Natural killer cell (primary cell): ENCODE measurements at places on chromosomes 2 and 18. TPM values are rescaled to one million over a fixed set of nuclear protein-coding genes. Genes with fewer than 3 reads are reported as not detected.

The ACTR1B gene
- 71.6 TPM for total RNA-seq

The UGT1A3 gene
- not detected for total RNA-seq

The ACADL gene
- total RNA-seq, result not detected

- H3K36me3 ChIP-seq, result no peaks in the 10 kb centered on the region
- H3K27ac ChIP-seq, result no peak overlapping the region
- H3K27me3 ChIP-seq, result no peaks in the 10 kb centered on the region
- peaks cover 3% of the 10 kb centered on the region for H3K4me1 ChIP-seq
- no peak for DNase-seq
Observed at GRCh38 chr2:235946590-235946989, 221.6 kb downstream of the GBX2 start.

- H3K27ac ChIP-seq, result no peak overlapping the region
- H3K36me3 ChIP-seq, result no peaks in the 10 kb centered on the region
- peaks cover 29% of the 10 kb centered on the region for H3K27me3 ChIP-seq
- H3K4me1 ChIP-seq, result peaks cover 44% of the 10 kb centered on the region
- peak overlapping the region; percentile 39 for H3K4me3 ChIP-seq
Observed at GRCh38 chr18:23136326-23137096, 1.2 kb downstream of the CABLES1 start.

DNA sequence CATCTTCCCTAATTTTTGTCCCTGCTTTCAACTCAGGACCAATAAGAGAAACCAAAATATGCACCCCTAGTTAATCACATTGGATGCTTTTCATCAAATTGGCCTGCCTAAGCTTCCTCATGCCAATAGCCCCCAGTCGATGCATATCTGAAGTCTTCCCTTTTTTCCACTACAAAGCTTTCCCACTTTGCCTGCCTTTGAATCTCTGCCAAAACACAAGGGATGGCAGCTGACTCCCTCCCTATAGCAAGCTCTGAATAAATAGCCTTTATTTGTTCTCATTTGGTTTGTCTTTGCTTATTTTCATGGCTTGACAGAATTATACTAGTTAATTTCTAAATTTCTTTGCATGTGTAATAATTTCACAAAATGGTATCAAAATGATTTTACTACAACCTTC lies 621.2 kb downstream of the MBD2 start:
- no peaks in the 10 kb centered on the region for H3K36me3 ChIP-seq
- H3K27ac ChIP-seq, result no peak overlapping the region
- no peaks in the 10 kb centered on the region for H3K4me1 ChIP-seq

GRCh38 chr2:96939415-96939814 lies 47.0 kb downstream of the FAM178B start:
- no peaks in the 10 kb centered on the region for H3K36me3 ChIP-seq
- H3K27me3 ChIP-seq, result no peaks in the 10 kb centered on the region
- no peak for DNase-seq
- H3K4me1 ChIP-seq, result peaks cover 23% of the 10 kb centered on the region
- H3K4me3 ChIP-seq, result no peak overlapping the region

- H3K4me3 ChIP-seq, result no peak overlapping the region
- H3K27me3 ChIP-seq, result no peaks in the 10 kb centered on the region
- H3K4me1 ChIP-seq, result no peaks in the 10 kb centered on the region
- no peaks in the 10 kb centered on the region for H3K36me3 ChIP-seq
Observed at GRCh38 chr2:188089901-188090300, 201.8 kb upstream of the GULP1 start.

DNA sequence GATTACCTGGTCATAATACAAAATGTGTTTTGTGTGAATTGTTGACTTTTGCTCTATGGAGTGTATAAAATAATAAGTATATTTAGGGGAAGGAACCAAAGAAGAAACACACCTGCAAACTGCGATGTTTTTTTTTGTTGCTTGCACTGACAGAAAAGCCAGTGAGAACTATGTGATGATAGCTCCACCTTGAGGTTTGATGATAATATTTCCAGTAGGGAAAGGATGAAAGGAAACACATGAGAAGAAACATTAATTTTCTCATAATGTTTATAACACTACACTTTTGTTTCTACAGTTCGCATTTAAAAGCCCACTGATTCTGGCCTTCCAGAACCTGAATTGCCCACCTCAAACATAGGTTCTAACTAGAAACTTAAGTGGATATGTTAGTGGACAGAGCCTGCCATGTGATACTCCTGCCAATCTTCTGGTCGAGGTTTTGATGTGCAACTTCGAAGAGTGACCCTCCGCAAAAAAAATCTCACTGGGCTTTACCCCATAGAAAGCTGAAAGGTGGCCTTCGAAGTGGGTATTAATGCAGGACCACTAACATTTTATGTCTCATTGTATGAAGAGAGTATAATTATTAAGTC lies 476.4 kb upstream of the SPHKAP start:
- no peak for DNase-seq
- no peaks in the 10 kb centered on the region for H3K4me1 ChIP-seq
- no peaks in the 10 kb centered on the region for H3K27me3 ChIP-seq
- no peak overlapping the region for H3K4me3 ChIP-seq
- H3K36me3 ChIP-seq, result no peaks in the 10 kb centered on the region

- no peak overlapping the region for H3K4me3 ChIP-seq
- H3K4me1 ChIP-seq, result peaks cover 29% of the 10 kb centered on the region
- peaks cover 17% of the 10 kb centered on the region for H3K36me3 ChIP-seq
- no peaks in the 10 kb centered on the region for H3K27me3 ChIP-seq
- H3K27ac ChIP-seq, result no peak overlapping the region
Observed at GRCh38 chr2:46989491-46990230, 74.1 kb upstream of the MCFD2 start.

DNA sequence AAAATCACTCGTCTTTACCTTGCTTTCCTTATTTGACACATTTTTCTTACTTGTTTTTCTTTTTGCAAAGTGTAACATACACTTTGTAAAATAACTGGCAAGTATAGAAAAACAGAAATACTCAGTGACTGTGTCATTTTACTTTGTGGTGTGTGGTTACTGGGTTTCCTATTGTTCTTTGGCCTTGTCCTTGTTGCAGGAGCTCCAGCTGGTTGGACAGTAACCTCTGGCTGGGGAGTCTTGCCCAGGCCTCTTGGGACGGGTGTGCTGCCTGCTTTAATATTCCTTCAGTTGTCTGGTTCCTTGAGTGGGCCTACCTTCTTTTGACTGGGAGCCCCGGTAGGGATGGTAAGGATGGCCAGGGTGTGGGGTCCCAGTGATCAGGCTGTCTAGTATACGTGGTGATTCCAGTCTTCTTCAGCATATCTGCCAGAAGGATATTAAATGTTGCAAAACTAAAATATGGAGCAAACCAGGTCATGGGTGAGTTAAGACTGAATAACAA lies 53.8 kb downstream of the RNF144A start:
- no peak overlapping the region for H3K4me3 ChIP-seq
- H3K27ac ChIP-seq, result no peak overlapping the region
- H3K36me3 ChIP-seq, result no peaks in the 10 kb centered on the region

DNA sequence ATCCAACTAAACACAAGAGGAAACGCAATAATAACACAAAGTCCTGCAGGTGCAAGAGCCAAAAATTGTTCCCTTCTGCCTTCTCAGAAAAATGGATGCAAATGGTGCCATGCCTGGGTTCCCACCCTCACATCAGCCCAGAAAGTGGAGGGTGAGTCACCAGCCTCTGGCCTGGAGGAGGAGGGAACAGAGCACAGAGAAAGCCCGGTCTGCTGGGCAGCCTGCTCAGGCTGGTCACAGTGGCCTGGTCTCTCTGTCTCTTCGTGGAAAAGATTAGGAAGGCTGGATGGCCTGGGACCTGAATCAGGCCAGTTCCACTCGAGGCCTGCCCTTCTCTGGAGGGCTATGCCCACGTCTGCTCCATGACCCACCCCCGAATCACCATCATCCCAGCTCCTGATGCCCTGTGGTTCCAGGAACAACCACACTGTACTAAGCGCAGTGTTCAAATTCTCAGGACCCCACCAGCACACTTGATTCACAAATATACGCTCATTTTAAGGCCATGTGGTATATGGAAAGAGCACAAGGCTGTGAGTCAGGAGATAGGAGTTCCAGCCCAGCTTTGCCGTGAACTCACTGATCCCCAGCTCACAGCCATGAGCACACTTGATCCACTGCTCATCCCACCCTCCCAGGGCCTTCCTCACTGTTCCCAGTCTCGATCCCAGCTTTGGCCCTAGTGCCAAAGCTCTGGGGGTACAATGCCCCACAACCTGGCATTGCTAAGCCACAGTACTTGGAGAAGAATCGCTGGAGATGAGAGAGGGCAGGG lies 82.1 kb downstream of the ZBTB7C start:
- H3K4me3 ChIP-seq, result no peak overlapping the region
- no peaks in the 10 kb centered on the region for H3K27me3 ChIP-seq
- H3K27ac ChIP-seq, result no peak overlapping the region
- no peaks in the 10 kb centered on the region for H3K36me3 ChIP-seq

GRCh38 chr2:40249577-40249976 lies 202.3 kb downstream of the SLC8A1 start:
- H3K36me3 ChIP-seq, result no peaks in the 10 kb centered on the region
- H3K27ac ChIP-seq, result no peak overlapping the region
- no peaks in the 10 kb centered on the region for H3K4me1 ChIP-seq
- DNase-seq, result no peak

DNA sequence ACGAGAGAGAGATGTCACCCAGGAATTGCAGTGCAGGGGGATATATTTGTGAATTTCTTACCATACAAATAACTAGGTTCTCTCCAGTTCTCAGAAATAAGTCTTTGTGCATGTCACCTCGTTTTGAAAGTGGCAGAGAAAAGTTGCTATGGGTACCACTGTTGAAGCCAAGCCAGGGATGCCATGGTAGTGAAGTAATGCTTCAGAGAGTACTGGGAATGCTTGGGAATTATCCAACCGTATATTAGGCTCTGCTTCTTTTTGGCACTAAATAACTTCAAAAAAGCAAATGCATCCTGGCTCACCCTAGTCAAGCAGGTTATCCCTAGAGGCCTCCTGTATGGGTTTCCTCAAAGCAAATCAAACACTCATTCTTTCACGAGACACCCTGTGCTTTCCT lies 50.7 kb upstream of the DDX18 start:
- H3K4me3 ChIP-seq, result no peak overlapping the region
- H3K36me3 ChIP-seq, result no peaks in the 10 kb centered on the region
- H3K4me1 ChIP-seq, result no peaks in the 10 kb centered on the region
- H3K27me3 ChIP-seq, result no peaks in the 10 kb centered on the region
- DNase-seq, result no peak

GRCh38 chr2:119769645-119770044 lies 9.9 kb downstream of the PTPN4 start:
- no peaks in the 10 kb centered on the region for H3K36me3 ChIP-seq
- no peaks in the 10 kb centered on the region for H3K4me1 ChIP-seq
- no peak overlapping the region for H3K4me3 ChIP-seq
- DNase-seq, result no peak

DNA sequence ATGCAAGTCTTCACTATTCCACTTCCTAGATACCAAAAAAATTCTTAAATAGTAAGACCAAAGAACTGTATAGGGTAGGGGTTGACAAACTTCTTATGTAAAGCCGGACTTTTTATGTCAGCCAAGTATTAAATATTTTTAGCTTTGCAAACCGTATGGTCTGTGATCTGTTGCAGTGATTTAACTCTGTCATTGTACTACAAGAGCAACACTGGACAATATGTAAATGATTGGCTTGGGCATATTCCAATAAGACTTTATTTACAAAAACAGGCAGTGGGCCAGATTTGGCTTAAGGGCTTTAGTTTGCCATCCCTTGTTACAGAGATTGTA lies 48.0 kb downstream of the MGAT5 start:
- H3K36me3 ChIP-seq, result no peaks in the 10 kb centered on the region
- DNase-seq, result no peak

DNA sequence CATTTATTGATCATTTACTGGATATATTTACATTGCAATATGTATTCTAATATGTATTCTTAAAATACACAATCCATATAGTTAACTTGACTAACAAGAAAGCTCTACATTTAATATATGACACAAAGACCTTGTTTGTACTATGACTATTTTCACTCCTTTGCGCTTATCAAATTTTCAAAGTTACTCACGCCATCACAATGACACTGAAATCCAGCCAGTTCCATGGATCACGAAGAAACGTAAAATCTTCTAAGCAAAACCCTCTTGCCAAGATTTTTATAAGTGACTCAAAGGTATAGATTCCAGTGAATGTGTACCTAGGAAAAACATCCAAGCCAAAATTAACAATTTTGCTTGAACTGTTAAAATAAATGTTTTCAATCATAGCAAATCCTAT lies 39.6 kb downstream of the SCN3A start:
- H3K4me1 ChIP-seq, result no peaks in the 10 kb centered on the region
- H3K27me3 ChIP-seq, result no peaks in the 10 kb centered on the region
- no peak overlapping the region for H3K4me3 ChIP-seq
- H3K27ac ChIP-seq, result no peak overlapping the region

DNA sequence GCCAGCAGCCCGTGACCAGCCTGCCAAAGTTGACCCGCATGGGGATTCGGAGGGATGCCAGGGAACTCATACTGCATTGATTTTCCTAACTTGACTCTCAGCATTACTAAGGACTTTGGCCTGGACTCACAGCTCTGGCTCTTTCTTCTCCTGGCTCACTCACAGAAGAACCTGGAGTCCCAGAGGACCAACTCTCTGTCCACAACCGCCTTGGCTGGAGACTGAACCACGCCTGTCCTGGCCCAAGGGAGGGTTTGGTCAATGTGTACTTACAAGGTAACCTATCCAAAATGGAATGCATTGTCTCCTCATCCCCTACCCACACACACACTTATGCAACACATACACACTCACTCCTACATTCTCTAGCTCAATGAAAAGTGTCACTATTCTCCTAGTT lies 135.6 kb upstream of the KLHL29 start:
- no peak for DNase-seq
- no peak overlapping the region for H3K27ac ChIP-seq
- H3K36me3 ChIP-seq, result no peaks in the 10 kb centered on the region
- H3K27me3 ChIP-seq, result no peaks in the 10 kb centered on the region

DNA sequence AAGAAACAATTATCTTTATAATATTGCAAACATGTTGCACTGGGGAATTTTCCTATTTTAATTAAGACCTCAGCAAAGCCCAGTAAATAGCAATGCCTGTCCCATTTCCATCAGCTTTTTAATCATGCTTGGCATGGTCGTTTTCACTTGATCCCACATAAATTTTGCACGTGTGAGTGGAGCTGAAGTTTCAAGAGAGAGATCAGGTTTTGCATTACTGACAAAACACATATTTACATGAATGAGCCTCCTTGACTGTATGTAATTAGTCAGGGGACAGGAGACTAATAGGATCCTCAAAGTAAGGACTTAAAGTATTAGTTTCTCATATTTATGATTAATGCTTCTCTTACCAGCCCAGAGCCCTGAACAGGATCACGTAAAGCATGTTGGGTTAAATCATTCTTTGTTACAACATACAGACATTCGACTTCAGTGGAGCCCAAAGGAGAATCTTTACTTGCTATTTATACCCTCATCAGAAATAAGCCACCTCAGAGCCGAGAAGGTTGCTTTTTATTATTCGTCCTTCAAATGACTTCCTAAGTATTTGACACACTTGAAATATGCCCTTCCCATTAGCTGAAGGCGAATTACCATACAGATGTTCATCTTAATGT lies 711.3 kb downstream of the GALR1 start:
- no peaks in the 10 kb centered on the region for H3K4me1 ChIP-seq
- DNase-seq, result no peak
- no peak overlapping the region for H3K4me3 ChIP-seq
- H3K27ac ChIP-seq, result no peak overlapping the region
- H3K36me3 ChIP-seq, result no peaks in the 10 kb centered on the region
